T-helper 17 cell (primary cell): ENCODE measurements at places on chromosomes 7 and 10.

GRCh38 chr7:111827863-111828504, 265.7 kb upstream of the IMMP2L start:
- DNase-seq, result no peak

GRCh38 chr7:151406886-151407583, 2.8 kb downstream of the WDR86 start:
- no peak for DNase-seq

GRCh38 chr7:33917661-33918060, 12.3 kb downstream of the BMPER start:
- no peak for DNase-seq

DNA sequence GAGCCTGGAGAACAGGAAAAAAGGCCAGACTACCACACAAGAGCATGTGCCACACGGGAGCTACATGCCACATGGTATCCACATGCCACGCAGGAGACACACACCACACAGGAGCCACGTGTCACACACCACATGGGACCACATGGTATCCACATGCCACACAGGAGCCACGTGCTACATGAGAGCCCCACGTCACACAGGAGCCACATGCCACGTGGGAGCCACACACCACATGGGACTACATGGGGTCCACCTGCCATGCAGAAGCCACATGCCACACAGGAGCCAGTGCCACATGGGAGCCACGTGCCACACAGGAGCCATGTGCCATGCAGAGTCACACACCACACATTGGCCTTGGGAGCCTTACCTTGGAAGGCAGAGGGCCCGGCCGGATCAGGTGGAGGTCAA, 244.4 kb upstream of the PPP2R2D start:
- DNase-seq, result no peak

DNA sequence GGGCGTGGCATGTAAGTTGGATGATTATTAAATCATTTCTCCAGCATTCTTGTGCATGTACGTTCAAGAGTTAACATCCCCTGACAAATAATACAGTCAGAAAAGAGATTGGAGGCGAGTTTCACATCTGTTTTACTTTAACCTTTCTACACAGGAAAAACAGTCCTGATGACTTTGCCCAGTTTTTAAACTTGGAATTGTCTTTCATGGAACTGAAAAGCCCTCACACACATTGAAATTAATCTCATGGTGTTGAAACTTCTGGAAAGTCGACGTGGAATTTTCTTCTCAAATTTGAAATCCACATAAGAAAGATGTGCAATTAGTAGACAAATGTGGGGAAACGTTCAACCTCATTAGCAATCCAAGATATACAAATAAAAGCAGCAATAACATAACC, 31.2 kb upstream of the ZNF438 start:
- DNase-seq, result no peak

DNA sequence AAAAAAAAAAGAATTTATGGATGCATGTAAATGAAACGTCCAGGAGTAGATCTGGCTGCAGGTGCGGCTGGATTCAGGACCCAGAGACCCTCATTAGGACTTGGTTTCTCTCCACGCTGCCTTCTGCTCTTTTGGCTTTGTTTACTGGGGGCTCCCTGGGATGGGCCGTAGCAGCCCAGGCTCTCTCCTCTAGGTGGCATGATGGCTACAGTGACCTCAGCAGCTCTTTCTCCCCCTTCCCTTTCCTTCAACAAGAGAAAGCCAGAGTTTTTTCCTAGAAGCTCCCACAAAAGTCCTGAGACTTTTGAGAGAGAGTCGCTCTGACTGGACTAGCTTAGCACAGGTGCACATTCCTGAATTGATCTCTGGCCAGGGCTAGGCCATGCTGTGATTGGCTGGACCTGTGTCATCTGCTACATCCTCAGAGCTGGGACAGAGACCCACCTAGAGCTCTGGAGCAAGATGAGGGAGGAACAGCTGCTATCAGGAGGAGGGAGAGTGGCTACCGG, 67.8 kb upstream of the PDCD4 start:
- no peak for DNase-seq

DNA sequence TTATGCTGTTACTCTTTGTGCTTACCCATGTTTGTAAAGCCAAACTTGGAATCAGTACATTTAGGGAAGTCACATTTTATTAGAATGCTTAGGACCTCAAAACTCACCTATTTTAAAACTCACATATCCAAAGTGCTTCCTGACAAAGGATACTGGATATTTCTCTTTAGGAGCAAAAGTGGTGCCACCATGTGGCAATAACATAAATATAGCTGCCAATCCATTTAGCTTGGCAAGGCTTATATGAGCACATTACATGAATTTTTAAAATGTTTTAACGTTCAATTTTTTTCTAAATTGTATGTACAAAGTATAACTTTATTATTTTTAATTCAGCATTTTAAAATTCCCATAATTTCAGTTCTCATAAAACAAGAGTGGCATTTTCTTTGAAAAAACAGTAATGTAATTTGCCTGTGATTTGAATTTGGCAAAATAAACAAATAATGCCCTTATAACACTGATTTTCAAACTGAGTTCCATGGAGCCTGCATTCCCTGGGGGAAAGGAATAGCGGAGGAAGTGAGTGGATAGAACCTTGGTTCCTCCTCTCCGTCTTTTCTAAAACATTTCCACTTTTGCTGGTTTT, 75.4 kb downstream of the HDAC9 start:
- no peak for DNase-seq

DNA sequence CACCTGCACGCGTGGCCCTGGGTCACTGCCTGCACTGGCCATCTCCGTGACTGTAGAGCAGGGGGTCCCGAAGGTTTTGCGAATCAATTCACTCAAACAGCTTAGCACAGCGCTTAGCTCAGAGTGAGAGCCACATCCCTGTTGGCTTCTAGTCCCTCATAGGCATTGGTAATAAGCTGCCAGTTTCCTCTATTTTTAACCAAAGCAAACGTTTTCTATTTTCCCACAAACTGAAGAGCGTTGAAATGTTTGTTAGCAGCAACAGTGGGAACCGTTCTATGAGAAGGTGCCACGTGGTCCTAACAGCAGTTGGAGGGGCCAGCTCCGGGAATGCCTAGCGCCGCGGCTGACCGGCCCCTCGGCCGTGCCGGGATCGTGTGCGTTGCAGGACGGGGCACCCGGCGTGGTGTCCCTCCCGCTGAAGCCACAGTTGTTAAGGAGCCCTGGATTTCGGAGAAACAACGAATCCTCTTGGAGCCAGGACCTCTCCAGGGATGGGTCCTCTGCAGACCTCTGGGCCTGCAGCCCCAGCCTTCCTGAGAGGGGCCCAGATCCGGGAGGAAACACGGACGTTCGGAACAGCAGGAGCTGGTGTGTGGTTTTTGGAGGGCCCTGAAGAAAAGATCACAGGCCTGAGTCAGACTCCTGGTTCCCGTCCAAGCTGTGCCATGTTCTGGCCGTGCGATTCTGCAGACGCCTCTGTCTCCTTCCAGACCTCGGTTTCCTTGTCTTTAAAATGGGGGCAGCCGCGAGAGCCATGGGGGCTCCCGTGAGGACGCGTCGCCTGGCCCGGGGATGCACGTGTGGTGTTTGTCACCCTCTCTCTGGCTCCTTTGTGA, 40.3 kb downstream of the FAM20C start:
- no peak for DNase-seq

DNA sequence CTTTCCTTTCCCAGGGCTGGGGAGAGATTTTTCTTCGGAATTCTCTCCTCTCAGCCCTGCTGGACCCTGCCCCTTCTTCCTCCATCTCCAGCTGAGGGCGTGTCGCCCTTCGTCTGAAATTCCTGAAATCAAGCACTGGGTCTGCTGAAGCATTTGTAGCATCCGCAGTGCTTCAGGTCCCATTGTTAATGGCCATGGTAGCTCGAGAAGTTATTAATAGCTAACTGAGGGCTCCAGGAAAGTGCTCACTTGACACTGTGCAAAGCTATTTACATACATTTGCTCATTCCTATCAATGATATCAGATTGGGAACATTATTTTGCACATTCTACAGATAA, 515 bp downstream of the FAM149B1 start:
- no peak for DNase-seq

- no peak for DNase-seq
Observed at GRCh38 chr7:80729591-80730320, 91.3 kb downstream of the CD36 start.

- no peak for DNase-seq
Observed at GRCh38 chr7:41503438-41503837, 199.5 kb downstream of the INHBA start.

DNA sequence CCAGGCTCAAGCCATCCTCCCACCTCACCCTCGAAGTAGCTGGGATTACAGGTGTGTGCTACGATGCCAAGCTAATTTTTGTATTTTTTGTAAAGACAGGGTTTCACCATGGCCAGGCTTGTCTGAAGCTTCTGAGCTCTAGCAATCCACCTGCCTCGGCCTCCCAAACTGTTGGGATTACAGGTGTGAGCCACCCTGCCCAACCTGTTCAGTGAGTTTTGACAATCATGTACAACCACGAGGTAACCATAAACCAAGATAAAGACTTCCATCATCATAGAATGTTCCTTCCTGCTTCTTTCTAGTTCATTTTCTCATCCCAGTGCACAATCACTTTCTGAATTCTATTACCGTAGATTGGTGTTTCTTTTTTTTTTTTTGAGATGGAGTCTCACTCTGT, 30.5 kb upstream of the MKRN1 start:
- no peak for DNase-seq

DNA sequence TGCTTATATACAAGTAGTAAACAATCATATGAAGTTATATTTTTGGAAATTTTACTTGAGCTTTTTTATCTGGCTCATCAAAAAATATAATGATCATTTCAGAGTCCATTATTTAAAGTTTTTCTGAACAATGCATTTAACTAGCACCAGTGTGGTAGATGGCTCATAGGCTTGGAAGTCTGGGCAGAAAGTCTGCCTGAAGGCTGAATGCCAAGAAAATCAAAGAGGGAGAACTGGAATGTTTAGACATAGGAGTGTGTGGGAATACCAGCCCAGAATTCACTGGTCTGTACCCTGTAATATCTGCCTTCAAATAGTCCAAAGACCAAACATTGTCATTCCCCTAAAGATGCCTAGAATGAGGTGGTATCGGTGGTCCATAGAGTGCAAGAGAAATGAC, 40.3 kb upstream of the ANK3 start:
- DNase-seq, result no peak

- DNase-seq, result no peak
Observed at GRCh38 chr7:2116989-2117591, 115.7 kb downstream of the MAD1L1 start.

DNA sequence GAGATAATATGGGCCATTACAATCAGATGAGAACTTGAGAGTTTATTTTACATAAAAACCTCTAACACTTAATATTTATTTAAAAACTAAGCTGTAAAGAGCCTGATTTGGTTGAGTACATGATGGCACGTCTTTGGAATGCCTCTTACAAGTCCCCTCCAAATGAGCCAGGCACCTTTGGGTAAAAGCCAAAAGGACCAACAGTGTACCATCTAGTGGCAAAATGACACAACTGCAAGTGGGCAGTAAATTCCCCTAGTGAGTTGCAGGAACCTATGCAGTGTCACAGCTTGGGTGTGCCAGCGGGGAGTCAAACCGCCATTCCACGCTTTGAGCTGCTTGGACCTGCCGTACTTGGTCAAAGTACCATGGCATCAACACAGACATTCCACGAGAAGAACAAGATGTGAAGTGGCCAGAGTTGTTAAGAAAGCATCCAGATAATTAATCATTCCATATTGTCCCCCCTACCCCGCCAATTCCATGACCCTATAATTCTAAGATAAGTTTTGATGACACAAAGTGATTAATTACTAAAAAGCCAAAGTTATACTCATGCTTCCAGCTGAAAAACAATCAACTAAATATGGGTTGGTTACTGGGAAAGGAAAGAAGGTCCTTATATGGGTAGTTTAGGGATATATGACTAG, 115.2 kb downstream of the SORBS1 start:
- DNase-seq, result peak; percentile 8

DNA sequence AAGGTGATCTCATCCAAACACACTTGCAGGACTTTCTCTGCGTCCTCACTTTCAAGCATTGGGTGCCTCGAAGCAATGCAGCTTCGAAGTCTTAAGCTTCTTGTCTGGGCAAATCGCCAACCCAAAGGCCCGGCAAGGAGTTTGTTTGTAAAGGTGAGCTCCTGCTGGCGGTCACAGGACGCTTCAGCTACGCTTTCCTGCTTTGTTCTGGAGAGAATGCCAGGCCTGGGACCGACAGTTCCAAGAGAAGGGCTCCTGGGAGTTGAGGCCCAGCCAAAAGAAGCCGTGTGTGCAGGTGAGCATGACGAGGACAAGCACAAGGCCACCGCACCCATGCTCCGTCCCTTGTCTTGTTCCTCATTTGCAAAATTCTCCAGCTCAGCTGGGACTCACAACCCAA, 106.6 kb upstream of the DOCK1 start:
- DNase-seq, result no peak

GRCh38 chr7:82534684-82535083, 91.1 kb upstream of the CACNA2D1 start:
- no peak for DNase-seq

DNA sequence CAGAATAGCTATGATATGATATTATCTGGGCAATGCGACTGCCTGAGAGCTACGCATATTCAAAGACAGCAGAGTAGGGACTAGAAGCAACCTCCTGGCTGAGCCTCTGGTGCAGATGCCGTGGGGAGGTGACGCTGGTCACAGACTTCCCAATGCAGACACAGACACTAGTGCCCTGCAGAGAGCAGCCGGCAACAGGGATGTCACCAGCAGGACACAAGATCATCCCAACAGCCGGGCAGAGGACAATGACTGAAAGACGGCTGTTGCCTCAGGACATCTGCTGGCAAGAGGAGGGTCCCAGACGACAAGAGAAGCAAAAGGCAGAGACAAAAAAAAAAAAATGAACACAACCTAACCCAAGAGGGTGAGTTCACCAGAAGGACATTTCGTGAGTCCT, 104.6 kb downstream of the CALN1 start:
- DNase-seq, result no peak
